Activated CD8-positive, alpha-beta memory T cell treated with anti-CD3 and anti-CD28 coated beads for 48 hours (primary cell): ENCODE measurements at places on chromosomes 6 and 20.

GRCh38 chr6:88013015-88013414 lies 34.6 kb upstream of the SPACA1 start:
- no peak for DNase-seq

DNA sequence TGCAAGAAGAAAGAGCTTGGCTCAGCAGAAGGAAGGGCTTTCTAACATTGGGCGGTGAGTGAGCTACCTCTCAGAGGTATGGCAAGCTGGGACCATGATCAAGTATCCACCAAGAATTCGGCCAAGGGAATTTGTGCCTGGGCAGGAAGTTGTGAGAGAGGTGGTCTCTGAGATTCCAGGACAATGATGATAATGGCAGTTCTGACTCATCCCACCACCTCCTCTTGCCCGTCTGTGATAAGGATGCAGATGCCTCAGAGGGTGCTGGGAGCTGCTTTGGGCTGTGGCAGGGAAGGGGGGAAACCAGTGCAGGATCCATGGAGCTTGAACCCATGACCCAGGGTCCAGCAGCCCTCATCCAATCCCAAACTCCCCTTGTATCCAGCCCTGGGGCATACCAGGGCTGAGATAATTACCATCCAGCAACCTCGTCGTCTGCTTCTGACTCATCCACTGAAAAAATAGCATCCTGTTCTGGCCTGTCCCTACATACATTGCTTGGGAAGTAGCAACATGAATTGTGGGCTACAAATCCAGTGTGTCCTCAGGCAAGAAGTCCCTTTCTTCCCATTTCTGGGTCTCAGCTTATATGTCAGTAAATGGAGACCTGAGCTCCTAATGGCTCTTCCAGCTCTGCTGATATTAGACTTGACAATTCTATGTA lies 5.9 kb downstream of the TGM6 start:
- no peak for DNase-seq

DNA sequence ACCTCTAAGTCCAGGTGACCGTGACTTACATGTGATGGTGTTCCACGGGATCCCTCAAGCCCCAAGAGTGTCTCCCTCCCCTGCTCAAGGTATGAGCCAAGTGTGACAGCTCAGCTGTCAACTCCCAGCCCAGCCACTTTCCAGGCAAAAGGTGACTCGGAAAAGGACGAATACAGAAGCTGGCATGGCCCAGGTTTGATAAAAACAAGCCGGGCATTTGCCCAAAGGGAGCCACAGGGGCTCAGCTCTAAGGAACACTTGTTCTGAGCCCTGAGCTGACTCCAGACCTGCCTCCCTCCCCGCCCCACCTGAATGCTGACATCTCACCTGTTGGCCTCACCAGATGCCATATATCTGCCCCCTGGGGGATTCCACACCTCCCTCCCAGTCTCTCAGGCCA lies 43.0 kb upstream of the BPIFA2 start:
- no peak for DNase-seq

DNA sequence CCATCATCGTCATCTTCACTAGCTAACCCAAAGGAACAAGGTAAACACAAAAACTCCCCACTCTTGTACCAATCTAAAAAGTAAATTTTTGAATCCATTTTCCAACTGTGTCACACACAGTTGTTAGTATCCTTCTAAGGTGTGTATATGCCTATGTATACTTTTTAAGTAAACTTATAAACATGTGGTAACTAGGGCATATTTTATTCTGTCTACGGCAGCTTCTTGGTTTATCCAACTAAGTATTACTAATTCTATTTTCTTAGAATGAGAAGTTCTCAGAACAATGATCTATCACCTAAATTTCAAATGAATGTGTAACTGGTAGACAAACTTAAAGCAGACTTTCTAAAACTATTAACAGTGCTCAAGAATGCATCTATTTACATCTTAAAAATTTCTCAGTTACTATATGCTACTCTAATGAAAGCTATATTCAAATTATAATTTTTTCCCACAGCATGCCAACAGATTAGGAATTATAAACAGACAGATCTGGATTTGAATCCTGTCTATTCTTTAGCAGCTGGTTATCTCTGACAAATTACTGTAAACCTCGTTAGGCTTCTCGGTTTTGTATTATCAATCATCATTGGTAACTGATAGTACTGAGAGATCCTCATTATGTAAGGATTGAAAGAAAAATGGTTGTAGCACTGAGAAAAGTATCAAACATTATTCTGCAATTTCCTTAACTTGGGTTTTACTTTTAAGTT lies 1.8 kb upstream of the PLN start:
- DNase-seq, result no peak

- DNase-seq, result no peak
Observed at GRCh38 chr20:50214226-50215024, 23.8 kb downstream of the CEBPB start.

DNA sequence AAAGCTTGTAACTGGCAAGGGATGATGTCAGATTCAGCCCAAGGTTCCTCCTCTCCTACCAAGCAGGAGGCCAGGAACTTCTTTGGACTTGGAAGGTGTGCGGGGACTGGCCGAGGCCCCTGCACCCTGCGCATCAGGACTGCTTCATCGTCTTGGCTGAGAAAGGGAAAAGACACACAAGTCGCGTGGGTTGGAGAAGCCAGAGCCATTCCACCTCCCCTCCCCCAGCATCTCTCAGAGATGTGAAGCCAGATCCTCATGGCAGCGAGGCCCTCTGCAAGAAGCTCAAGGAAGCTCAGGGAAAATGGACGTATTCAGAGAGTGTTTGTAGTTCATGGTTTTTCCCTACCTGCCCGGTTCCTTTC lies 14.4 kb downstream of the TNFAIP3 start:
- no peak for DNase-seq

GRCh38 chr20:33433465-33434234 lies 9.9 kb downstream of the SNTA1 start:
- no peak for DNase-seq

- no peak for DNase-seq
Observed at GRCh38 chr20:8744228-8744844, 324.6 kb upstream of the PLCB4 start.

DNA sequence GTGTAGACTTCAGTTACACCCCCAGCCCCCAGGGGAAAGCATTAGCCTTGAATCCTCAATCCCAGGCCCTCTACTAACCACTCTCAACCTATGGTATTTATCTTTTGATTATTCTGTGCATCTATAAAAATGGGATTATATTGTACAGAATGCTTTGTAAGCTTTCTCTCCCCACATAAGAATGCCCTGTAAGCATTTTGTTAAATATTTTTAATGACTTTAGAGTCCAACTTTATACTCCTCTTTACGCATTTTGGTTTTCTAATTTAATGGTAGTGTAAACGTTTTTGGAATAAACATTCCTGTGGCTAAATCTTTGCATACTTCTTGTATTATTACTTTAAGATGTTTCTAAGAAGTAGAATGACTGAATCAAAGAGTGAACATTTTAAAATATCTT lies 35.4 kb downstream of the FBXO9 start:
- DNase-seq, result no peak

- DNase-seq, result no peak
Observed at GRCh38 chr20:17709361-17710293, 9.9 kb downstream of the BANF2 start.

GRCh38 chr6:159056003-159056402 lies 11.2 kb upstream of the TAGAP start:
- DNase-seq, result no peak

DNA sequence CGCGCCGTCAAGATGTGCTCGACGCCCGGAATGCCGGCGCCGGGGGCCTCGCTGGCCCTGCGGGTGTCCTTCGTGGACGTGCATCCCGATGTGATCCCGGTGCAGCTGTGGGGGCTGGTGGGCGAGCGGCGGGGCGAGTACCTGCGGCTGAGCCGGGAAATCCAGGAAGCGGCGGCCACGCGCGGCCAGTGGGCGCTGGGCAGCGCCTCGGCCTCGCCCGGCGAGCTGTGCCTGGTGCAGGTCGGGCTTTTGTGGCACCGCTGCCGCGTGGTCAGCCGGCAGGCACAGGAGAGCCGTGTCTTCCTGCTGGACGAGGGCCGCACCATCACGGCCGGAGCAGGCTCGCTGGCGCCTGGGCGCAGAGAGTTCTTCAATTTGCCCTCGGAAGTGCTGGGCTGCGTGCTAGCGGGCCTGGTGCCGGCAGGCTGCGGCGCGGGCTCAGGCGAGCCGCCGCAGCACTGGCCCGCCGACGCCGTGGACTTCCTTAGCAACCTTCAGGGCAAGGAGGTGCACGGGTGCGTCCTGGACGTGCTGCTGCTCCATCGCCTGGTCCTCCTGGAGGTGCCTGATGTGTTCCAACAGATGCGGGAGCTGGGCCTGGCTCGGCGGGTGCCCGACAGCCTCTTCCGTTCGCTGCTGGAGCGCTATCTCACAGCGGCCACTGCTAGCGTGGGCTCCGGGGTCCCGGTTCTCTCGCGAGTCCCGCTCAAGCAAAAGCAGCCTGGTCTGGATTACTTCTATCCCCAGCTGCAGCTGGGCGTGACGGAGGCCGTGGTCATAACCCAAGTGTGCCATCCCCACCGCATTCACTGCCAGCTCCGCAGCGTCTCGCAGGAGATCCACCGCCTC lies 656 bp downstream of the TDRD6 start:
- no peak for DNase-seq

DNA sequence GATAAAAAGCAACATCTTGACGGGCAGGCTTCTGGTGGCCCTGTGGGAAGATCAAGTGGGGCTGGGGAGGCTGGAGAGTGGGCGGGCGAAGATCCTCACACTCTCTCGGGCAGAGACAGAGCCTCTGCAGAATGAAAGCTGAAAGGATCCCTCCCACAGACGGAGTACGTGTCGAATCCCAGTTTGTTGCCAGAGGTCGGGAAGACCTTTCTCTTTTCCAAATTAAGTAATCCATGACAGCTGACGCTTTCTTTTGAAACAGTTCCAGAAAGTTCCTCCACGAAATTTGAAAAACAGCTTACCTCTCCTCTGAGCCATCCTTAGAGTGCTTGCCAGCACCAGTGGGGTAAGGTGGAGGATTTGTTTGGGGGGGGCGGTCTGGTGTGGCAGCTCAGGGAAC lies 155.6 kb upstream of the SMLR1 start:
- no peak for DNase-seq

- DNase-seq, result no peak
Observed at GRCh38 chr6:54244430-54244829, 63.8 kb upstream of the TINAG start.

DNA sequence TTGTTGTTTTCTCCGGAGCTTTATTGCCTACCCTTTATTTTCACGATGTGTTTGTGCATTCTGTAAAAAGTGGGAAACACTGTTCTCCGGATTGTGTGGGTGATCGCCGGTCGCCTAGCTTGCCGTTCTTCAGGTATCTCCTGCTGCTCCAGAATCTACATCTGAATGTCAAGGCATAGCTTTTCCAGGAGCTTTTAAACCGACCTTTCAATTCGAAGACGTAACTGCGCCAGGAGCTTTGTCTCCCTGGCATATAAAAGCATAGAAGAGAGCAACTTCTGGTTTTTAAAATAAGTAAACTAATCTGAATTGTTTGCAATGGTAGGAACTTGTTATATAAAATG lies 96.0 kb downstream of the HFE start:
- no peak for DNase-seq

DNA sequence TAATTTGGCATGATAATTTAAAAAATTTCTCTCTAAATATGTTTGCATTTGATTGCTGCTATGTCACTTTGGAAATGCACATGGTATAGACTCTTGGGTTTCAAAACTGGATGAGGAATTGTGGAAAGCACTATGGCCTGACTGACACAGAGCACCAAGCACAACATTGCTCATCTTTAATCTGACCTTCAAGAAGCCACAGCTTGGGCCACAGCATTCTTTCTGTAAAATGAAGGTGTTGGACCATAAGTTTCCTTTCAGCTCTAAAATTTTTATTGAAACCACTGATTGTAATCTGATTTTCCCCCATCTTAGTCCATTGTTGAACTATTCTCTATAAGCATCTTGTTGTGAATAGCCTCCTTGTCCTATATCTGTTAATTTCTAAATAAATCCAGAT lies 41.0 kb downstream of the QKI start:
- DNase-seq, result no peak

DNA sequence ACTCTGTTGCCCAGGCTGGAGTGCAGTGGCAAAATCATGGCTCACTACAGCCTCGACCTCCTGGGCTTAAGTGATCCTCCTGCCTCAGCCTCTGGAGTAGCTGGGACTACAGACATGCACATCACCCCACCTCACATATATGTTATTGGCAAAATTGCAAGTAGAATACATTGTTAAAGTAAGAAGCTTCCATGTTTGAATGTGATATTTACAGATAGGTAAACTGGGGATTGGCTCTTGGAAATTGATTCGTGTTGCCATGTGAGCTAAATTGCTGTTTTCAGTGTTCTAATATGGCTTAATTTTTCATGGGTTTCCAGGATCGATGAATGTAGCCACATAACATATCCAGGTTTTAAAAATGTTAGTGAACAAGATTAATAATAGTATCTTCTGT lies 149.0 kb upstream of the ZNF217 start:
- no peak for DNase-seq

DNA sequence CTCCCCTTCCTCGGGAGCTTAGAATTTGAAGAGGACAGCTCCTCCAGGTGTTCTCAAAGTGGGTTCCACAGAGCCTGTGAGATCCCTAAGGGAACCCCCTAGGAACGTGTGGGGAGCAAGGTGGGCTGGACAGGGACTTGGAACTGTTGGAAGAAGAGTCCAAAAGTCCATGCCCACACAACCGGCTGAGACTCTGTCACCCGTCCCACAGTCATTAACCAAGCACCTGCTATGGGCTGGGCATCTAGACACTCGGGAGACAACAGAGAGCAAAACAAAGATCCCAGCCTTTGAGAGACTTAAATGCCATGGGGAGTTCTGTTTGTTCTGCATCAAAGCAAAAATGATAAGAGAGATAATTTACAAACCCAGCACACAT lies 51.9 kb upstream of the SAYSD1 start:
- DNase-seq, result no peak
